ENCODE measurements at places on chromosomes 3 and 15. TPM values are rescaled to one million over a fixed set of nuclear protein-coding genes. Genes with fewer than 3 reads are reported as not detected.
A peak's percentile ranks its signal among the peaks of the same experiment; 100 is the strongest.

Gene MKRN3
- total RNA-seq: 0.36 TPM

Gene PLAAT1
- under 0.01 TPM for total RNA-seq

Gene RLBP1
- total RNA-seq: under 0.01 TPM

Gene SEMA5B
- not detected for total RNA-seq

Gene CTXN2
- total RNA-seq: not detected

DNA sequence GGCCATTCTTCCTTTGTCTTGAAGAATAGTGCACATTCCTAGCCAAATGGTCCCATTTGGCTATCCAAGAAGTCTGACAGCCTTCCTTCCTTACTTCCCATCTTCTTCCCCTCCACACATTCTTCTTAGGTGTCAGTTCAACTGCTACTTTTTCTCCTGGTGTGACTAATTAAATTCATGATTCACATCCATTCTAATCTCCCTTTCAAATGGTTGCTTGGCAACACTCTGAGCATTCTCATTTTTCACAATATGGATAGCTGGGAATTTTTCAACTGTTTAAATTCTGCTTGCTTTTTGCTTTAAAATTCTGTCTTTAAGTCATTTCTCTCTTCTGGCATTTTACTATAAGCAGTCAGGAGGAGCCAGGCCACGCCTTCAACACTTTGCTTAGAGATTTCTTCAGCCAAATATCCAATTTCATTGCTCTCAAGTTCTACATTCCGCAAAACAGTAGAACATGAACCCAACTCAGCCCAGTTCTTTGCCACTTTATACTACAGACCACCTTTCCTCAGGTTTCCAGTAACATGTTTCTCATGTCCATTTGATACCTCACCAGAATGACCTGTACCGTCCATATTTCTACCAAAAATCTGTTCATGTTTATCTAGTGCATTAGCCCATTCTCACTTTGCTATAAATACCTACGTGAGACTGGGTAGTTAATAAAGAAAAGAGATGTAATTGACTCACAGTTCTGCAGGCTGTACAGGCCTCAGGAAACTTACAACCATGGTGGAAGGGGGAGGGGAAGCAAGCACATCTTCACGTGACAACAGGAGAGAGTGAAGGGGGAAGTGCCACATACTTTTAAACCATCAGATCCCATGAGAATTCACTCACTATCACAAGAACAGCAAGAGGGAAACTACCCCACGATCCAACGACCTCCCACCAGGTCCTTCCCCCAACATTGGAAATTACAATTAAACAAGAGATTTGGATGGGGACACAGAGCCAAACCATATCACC lies 31.9 kb upstream of the MCF2L2 start:
- peaks cover 4% of the 10 kb centered on the region for H3K4me1 ChIP-seq
- no peaks in the 10 kb centered on the region for H3K27me3 ChIP-seq
- no peak overlapping the region for H3K4me3 ChIP-seq
- no peak for DNase-seq
- H3K36me3 ChIP-seq: no peaks in the 10 kb centered on the region

DNA sequence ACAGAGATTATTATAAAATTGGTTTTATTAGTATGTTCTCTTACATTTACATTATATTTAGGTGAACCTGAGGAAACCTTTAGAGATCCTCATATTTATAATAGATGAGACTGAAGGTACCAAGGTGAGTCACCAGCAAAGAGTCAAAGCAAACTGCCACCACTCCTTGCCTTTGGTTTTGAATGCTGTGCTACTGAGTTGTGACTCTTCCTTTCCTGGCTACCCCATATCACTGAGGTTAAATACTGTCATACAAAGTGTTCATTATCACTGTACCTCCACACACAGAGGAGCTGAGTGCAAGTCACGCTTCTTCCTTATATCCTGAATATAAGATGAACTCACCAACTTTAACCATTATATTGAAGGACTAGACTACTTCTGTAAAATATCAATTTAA lies 168.2 kb downstream of the CBLB start:
- H3K27ac ChIP-seq: no peak overlapping the region
- no peaks in the 10 kb centered on the region for H3K27me3 ChIP-seq
- no peak overlapping the region for H3K4me3 ChIP-seq
- H3K36me3 ChIP-seq: peaks cover 52% of the 10 kb centered on the region
- peaks cover 9% of the 10 kb centered on the region for H3K4me1 ChIP-seq

GRCh38 chr3:153146191-153147053 lies 15.6 kb upstream of the RAP2B start:
- H3K27me3 ChIP-seq: no peaks in the 10 kb centered on the region
- no peak overlapping the region for H3K27ac ChIP-seq
- H3K4me3 ChIP-seq: no peak overlapping the region
- no peak for DNase-seq

DNA sequence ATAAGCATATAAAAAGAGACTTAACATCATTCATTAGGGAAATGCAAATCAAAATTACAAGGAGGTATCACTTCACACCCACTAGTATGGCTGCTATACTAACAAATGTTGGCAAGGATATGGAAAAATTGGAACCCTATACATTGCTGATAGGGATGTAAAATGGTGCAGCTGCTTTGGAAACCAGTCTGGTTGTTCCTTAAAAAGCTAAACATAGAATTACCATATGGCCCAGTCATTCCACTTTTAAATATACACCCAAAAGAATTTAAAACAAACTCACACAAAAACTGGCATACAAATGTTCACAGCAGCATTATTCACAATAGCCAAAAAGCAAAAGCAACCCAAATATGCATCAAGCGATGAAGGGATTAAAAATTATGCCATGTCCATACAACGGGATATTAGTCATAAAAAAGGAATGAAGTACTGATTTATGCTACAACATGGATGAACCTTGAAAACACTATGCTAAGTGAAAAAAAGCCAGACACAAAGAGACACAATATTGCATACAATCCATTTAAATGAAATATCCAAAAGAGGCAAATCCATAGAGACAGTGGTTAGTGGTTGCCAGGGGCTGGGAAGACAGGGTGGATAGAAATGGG lies 118.3 kb downstream of the OSBPL10 start:
- H3K36me3 ChIP-seq: no peaks in the 10 kb centered on the region
- no peak overlapping the region for H3K4me3 ChIP-seq
- H3K4me1 ChIP-seq: peaks cover 8% of the 10 kb centered on the region
- H3K27ac ChIP-seq: no peak overlapping the region
- H3K27me3 ChIP-seq: no peaks in the 10 kb centered on the region
- DNase-seq: no peak

- no peaks in the 10 kb centered on the region for H3K36me3 ChIP-seq
- no peak for DNase-seq
- peaks cover 4% of the 10 kb centered on the region for H3K4me1 ChIP-seq
- H3K4me3 ChIP-seq: no peak overlapping the region
- no peaks in the 10 kb centered on the region for H3K27me3 ChIP-seq
- no peak overlapping the region for H3K27ac ChIP-seq
Observed at GRCh38 chr15:77866186-77866585, 211.3 kb downstream of the TBC1D2B start.

- peak overlapping the region; percentile 70 for H3K4me3 ChIP-seq
- peaks cover 26% of the 10 kb centered on the region for H3K27me3 ChIP-seq
- H3K4me1 ChIP-seq: peaks cover 19% of the 10 kb centered on the region
- DNase-seq: peak; percentile 93
Observed at GRCh38 chr3:126356373-126357264, 589 bp downstream of the KLF15 start.

DNA sequence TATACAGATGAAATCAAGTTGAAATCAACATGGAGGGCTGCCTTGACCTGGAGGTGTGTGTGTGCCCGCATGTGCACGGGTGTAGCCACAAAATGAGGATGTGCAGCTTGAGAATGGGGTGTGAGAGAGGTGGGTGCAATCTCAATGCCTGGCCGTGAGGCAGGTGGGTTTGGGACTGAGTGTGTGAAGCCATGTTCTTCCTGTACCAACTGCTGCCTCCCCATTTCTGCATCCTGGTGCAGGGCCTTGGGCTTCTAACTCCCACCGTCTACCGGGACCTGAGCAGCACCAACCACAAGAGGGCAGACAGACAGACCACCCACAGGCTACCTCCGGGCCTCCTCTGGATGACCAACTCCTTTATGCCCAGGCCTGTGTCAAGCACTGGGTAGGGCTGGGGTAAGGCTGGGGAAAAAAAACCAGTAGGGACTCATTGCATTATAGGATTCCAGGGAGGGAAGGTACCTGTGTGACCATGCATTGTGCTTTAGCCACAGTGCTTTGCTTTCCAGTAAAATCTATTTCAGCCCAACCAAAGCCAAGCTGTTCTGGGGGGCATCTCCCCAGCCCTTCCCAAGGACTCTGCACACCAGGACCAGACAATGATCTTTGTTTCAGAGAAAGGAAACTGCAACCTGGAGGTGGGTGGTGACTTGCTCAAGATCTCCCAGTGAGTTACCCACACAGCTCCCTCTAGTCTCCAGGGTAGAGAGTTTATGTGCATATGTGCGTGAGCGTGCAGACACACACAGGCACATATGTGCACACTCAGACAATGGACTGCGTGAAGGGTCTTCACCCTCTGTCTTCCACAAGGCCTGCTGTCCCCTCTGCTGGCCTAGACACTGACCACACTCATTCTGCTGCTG lies 162.2 kb upstream of the TLE3 start:
- H3K27me3 ChIP-seq: peaks cover 7% of the 10 kb centered on the region
- DNase-seq: peak; percentile 72
- H3K4me1 ChIP-seq: peaks cover 20% of the 10 kb centered on the region
- no peaks in the 10 kb centered on the region for H3K36me3 ChIP-seq
- H3K4me3 ChIP-seq: no peak overlapping the region

DNA sequence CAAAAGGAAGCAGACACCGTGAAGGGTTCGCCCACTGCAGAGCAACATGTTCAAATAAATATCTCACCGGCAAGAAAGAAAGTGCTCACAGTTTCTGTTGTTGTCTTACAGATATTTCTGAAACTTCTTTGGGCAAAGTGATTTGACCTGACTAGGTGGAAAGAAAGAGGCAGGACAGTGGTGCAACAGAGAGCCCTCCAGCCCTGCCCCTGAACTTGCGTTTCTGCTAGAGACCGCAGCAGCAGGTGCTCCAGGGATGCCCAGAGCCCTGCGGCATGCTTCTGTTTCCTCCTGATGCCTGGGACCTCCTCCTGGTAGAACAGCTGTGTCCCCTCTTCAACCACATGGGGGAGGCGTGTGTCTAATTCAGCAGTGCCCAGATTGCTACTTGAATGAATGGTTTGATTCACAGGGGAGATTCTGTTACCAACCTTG lies 123.4 kb downstream of the ATP10A start:
- H3K27me3 ChIP-seq: no peaks in the 10 kb centered on the region
- H3K27ac ChIP-seq: no peak overlapping the region
- no peak overlapping the region for H3K4me3 ChIP-seq
- DNase-seq: peak; percentile 83
- H3K4me1 ChIP-seq: peaks cover 20% of the 10 kb centered on the region
- H3K36me3 ChIP-seq: peaks cover 3% of the 10 kb centered on the region

- no peaks in the 10 kb centered on the region for H3K27me3 ChIP-seq
- no peak overlapping the region for H3K27ac ChIP-seq
- DNase-seq: no peak
- peaks cover 17% of the 10 kb centered on the region for H3K4me1 ChIP-seq
Observed at GRCh38 chr3:64237083-64237482, 11.8 kb upstream of the PRICKLE2 start.

DNA sequence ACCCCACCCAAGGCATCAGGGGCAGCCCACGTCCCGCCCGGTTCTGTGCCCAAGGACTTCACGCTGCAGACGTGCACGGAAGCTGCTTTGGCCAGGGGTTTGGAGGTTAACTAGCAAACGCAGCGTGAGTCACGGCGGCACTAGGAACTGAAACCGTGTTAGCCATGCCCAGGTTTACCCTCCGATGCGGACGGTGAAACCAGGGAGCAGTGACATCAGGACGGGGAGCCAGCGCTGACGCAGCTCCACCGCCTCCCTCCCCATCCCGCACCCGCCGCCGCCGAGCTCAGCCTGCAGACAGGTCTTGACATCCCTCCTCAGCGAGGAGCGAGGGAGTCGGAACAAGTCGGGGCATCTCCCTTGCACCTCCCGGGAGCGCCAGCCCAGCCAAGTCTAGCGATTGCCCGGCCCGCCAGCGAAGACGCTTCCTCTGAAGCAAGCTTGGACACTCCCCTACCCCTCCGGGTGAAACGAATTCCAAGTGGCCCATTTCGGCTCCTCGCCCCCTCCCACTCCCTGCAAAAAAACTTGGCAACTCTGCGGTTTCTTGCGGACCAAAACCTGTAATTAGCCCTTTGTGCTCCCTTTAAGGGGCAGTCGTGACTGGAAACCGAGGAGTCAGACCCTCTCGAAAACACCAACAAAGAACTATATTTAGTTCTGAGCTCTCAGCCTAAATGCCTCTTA lies 1.4 kb upstream of the RAP2B start:
- peak; percentile 94 for DNase-seq
- no peaks in the 10 kb centered on the region for H3K36me3 ChIP-seq
- peak overlapping the region; percentile 95 for H3K4me3 ChIP-seq
- peak overlapping the region; percentile 92 for H3K27ac ChIP-seq

- no peaks in the 10 kb centered on the region for H3K27me3 ChIP-seq
- H3K36me3 ChIP-seq: no peaks in the 10 kb centered on the region
- peak overlapping the region; percentile 5 for H3K27ac ChIP-seq
- H3K4me1 ChIP-seq: peaks cover 6% of the 10 kb centered on the region
- DNase-seq: no peak
Observed at GRCh38 chr3:175383813-175384212, 524.7 kb downstream of the NAALADL2 start.

GRCh38 chr3:144384241-144384979 lies 412.8 kb downstream of the DIPK2A start:
- no peak for DNase-seq
- no peaks in the 10 kb centered on the region for H3K27me3 ChIP-seq
- no peak overlapping the region for H3K27ac ChIP-seq
- H3K36me3 ChIP-seq: no peaks in the 10 kb centered on the region
- H3K4me3 ChIP-seq: no peak overlapping the region

GRCh38 chr3:100954199-100954935 lies 38.9 kb downstream of the ABI3BP start:
- peak overlapping the region; percentile 93 for H3K27ac ChIP-seq
- no peak for DNase-seq
- no peaks in the 10 kb centered on the region for H3K27me3 ChIP-seq
- peaks cover 38% of the 10 kb centered on the region for H3K4me1 ChIP-seq
- H3K36me3 ChIP-seq: no peaks in the 10 kb centered on the region
- H3K4me3 ChIP-seq: no peak overlapping the region

DNA sequence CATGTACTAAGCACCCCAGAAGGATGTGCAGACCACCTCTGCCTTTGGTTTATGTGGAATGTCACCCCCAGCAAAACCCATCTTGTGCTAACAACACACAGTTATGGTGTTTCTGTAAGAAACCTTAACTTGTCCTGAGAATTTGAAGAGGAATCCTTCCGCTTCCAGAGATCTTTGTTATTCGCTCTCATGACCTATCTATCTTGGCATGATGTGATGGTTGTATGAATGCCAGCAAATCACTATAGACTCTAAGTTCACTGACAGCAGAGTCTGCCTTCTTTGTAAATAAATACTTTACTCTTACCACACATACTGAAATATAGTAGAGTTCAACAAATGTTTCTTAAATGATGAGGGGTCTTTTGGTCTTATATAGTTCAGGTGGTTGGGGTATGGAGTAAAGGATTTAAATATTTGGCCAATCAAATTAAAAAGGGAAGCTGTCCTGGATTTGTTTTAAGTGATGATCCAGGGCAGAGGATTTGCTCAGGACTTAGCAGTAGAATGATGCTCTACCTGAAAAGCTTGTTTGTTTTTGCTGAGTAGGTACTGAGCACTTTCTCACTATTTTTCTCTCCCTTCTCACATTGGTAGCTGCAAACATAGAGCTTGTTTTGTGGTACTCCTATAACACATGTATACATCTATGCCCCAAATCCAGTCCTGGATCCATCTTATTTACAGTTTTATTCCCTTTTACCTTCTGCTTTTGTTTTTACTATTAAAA lies 27.9 kb upstream of the RTP1 start:
- DNase-seq: no peak
- peaks cover 8% of the 10 kb centered on the region for H3K4me1 ChIP-seq
- no peaks in the 10 kb centered on the region for H3K27me3 ChIP-seq
- H3K36me3 ChIP-seq: no peaks in the 10 kb centered on the region
- H3K4me3 ChIP-seq: no peak overlapping the region

- no peaks in the 10 kb centered on the region for H3K36me3 ChIP-seq
- peaks cover 6% of the 10 kb centered on the region for H3K4me1 ChIP-seq
- no peak overlapping the region for H3K27ac ChIP-seq
- peaks cover 7% of the 10 kb centered on the region for H3K27me3 ChIP-seq
Observed at GRCh38 chr3:43159876-43160255, 54.0 kb upstream of the POMGNT2 start.

All from osteoblast (primary cell).